Caco-2 (cell line): ENCODE measurements at places on chromosomes 2 and 18.

DNA sequence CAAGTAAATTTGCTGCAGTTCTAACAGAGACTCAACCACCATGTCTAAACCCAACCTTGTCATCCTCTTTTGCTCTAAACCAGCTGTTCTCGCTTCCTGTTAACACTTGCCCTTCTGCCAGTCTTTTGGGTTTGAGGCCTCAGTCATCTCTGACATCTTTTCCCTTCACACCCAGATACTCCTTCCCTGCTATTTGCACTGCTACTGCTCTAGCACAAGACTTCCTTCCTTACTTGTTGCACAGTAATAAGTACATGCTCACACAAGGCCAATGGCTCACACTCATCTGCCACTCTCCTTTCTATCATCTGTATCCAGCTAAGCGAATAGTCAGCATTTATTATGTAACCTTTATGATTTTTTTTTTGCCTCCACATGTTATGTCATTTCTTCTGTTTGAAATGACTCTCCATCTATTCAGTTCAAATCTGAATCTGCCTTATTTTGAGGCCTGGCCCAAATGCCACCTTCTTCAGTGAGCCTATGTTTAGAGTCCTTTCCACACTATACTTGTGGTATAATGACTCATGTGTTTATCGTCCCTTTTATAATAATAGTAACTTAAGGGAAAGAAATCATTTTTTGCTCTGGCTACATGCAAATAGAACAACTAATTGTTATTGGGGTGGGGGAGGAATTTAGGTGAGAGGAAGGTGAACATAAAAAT is 22.5 kb upstream of the CDKL4 start:
- no peak for DNase-seq

- DNase-seq: no peak
Observed at GRCh38 chr18:38330573-38330972, 765.0 kb upstream of the CELF4 start.

DNA sequence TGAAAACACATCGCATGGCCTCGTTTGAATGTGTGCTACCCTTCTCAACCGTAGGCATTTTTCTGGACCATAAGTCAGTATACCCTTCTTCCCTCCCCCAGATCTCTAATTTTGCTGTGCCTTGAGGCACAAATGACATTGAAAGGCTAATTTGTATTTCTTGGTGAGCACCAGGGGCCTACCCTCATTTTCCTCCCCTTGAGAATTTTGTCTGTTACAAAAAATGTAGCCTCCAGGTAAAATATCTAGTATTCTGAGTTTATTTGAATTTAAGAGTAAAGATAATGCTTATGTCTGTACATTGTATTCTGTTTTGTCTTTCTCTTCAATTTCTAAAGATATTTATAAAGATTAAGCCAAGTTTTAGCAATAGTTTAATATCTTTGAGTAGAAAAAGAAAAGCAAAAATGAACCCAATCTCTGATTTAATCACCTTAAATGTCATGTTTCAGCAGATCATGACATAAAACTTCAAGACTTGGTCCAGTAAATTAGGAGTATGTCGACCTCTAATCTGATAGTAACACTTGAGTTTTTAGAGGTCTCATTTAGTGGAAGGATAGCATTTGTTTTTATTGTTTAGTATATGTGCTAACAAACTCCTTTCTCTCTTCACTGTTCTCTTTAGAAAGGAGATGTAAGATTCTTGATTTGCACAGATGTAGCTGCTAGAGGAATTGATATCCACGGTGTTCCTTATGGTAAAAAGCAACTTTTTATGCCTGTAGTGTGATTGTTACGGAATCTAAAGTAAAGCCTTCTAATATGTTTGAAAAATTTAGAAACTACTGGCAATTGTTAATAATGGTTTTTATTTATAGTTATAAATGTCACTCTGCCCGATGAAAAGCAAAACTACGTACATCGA is 36.4 kb downstream of the DDX1 start:
- DNase-seq: no peak

DNA sequence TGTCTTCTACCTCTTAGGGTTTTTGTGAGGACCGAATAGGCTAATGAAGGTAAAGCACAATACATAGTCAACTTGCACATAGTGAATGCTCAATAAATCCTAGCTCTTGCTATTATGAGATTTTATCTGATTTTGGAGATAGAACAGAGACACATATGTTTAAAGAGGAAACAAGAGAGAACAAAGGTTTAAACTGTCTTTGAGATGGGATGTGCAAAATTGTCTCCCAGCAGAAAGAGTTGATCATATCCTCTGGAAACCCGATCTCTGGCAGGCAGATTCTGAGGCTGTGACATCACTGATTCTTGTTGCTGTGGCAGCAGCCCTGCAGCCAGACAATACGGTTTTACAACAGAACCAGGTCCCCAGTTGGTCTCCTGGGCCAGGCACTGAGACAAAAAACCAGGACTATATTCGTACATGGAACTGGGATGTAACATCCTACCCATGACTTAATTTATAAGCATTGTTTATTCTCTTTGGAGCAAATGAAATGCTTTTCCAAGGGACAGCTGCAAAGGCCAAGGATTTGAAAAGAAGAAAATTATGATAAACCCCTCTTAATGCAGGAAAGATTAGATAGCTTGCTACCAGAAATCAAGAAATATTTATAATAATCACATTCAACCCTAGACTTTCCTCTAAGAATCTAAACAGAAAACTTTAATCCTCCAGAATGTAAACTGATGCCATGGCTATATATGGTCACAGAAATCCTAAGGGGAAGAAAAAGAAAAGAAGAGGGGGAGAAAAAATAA is 80.2 kb downstream of the SLC8A1 start:
- no peak for DNase-seq

- no peak for DNase-seq
Observed at GRCh38 chr2:119723186-119723585, 36.5 kb upstream of the PTPN4 start.

DNA sequence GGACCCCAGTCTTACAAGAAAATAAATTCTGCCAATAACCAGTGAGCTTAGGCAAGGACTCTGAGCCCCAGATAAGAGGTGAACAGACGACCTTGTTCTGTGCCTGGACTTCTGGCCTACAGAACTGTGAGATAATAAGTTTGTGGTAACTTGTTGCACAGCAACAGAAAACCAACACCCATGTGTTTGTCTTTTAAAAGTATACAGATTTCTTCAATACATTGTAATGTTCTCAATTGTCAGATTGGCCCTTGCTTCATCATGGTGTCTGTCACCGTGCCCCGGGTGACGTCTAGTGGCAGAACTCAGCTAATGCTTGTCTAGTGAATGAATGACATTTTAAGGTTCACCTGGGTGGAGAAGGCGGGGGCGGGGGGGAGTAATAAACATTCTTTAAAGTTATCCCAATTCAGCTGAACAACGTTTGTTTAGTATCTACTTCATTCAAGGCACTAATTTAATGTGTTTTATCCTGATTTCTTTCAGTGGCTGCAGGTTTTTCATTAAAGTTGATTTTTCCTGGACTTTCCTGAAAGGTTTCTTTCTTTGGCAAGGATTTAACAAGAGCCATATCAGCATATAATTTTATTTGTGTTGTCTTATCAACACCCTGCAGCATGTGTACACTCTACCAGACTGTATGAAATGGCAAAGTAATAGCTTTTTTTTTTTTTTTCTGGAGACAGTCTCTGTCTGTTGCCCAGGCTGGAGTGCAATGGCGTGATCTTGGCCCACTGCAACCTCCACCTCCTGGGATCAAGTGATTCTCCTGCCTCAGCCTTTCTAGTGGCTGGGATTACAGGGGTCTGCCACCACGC is 123.8 kb upstream of the DLX2 start:
- DNase-seq: peak; percentile 51

DNA sequence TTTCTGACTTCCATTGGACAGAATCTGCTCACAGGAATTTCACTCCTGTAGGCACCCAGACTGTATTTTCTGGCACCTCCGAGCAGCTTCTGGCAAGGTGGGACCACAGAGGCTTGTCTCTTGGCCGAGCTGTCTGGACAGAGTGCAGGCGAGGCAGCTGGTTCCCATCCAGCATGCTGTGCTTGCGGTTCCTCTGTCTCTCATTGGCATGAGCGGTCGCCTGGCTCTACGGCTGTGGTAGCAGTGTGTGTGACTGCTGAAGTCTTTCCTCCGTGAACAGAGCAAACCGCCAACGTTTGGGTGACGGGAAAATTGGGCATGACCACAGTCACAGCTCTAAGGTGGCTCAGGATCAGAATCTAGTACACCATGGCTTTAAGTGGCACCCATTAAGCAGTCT is 411.7 kb upstream of the NETO1 start:
- no peak for DNase-seq

DNA sequence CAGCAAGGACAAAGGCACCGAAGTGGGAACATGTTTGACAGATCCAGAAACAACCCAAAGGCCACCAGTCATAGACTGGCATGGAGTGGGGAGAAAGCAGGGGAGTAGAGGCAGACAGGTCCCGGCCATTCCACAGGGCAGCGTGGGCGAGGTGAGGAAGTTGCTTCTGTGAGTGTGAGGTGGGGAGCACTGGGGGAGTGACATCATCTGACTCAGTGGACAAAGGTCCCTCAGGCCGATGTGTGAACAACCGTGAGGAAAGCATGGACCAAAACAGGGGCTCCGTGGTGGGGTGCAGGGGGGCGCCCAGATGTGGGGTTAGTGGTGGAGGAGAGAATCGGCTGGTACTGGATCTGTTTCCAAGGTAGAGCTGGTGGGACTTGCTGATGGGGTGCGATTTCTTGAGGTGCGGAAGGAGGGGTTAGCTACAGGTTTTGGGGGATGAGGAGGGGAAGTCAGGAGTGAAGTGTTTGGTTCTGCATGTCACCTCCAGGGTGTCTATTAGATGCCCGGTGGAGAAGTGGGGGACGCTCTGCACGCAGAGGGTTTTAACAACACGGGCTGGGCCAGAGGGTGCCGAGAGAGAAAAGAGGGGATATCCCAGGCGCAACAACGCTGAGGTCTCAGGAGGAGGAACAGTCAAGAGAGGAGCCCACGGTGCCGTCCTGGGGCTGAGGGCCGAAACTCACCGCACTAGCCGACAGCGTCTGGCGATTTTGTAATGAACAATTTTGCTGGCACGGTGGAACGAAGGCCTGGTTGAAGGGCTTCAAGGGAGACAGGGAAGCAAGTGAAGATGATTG is 2.5 kb upstream of the SFT2D3 start:
- no peak for DNase-seq

GRCh38 chr2:146734042-146734820 is 1110.6 kb upstream of the ACVR2A start:
- peak; percentile 47 for DNase-seq
